ENCODE measurements at places on chromosomes 3 and 15. TPM values are rescaled to one million over a fixed set of nuclear protein-coding genes. Genes with fewer than 3 reads are reported as not detected.
A peak's percentile ranks its signal among the peaks of the same experiment; 100 is the strongest.

Gene CNTN6
- total RNA-seq = not detected

Gene ZMAT3
- 16.8 TPM for total RNA-seq

Gene IQCH
- total RNA-seq = 1.1 TPM

Gene TAGLN3
- not detected for total RNA-seq

DNA sequence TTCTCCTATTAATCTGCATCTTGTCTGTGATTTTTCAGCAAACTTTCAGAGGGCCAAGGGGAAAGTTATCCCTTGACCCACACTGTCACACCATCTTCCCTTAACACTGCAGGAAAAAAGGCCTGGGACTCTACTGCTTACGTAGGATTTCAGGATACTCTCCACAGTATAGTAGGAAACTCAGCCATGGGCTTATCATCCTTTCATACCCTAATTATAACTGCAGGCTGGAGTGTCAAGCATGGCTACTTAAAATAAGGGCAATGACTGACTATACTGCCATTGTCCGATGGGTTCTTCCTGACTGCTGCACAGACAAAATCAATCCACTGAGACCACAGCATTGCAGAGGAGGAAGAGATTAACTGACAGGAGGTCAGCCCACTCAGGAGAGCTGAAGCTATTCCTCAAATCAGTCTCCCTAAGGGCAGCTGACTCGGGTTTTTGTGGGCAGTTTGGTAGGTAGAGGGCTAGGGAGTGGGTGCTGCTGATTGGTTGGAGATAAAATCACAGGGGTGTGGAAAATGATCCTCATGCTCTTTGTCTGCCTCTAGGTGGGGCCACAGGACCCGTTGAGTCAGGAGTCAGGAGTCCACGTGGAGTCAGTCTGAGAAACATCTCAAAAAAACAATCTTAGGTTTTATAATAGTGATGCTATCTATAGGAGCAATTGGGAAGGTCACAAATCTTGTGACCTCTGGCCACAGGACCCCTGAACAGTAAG, 118.2 kb upstream of the STRIT1 start:
- H3K27ac ChIP-seq = peak overlapping the region; percentile 40
- H3K36me3 ChIP-seq = no peaks in the 10 kb centered on the region
- no peak overlapping the region for H3K4me3 ChIP-seq
- DNase-seq = no peak
- no peaks in the 10 kb centered on the region for H3K27me3 ChIP-seq

- no peak overlapping the region for H3K27ac ChIP-seq
- peaks cover 19% of the 10 kb centered on the region for H3K4me1 ChIP-seq
- no peak overlapping the region for H3K4me3 ChIP-seq
- DNase-seq = no peak
These were observed 15.6 kb upstream of the STRA6 start for GRCh38 chr15:74217907-74218885.

DNA sequence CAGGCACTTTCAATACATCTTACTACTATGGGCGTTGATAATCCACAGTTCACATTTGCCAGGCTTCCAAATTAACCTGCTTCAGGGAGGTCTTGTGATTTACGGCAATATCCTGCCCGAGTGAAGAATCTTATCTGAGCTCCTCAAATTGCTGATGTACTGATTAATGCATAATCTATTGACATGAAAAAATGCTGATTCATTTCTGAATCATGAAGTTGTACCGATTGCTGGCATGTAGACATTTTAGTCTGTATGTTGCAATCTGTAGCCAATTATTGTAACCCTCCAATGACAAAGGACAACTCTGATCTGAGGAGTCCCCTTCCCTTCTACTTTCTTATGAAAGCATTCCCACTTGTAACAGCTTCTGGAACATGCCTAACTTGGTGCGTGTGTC, 97.2 kb downstream of the SEC22A start:
- no peaks in the 10 kb centered on the region for H3K36me3 ChIP-seq
- no peaks in the 10 kb centered on the region for H3K27me3 ChIP-seq
- no peak for DNase-seq
- no peak overlapping the region for H3K4me3 ChIP-seq

GRCh38 chr3:167166594-167167253, 213.4 kb downstream of the ZBBX start:
- DNase-seq = peak; percentile 72
- H3K4me1 ChIP-seq = no peaks in the 10 kb centered on the region
- H3K36me3 ChIP-seq = no peaks in the 10 kb centered on the region
- H3K27me3 ChIP-seq = no peaks in the 10 kb centered on the region

- peaks cover 20% of the 10 kb centered on the region for H3K4me1 ChIP-seq
- no peak for DNase-seq
- H3K27me3 ChIP-seq = no peaks in the 10 kb centered on the region
- no peak overlapping the region for H3K4me3 ChIP-seq
- H3K27ac ChIP-seq = no peak overlapping the region
- H3K36me3 ChIP-seq = no peaks in the 10 kb centered on the region
These were observed 15.3 kb downstream of the DNAJC13 start for GRCh38 chr3:132432639-132433038.

- no peak for DNase-seq
- H3K27ac ChIP-seq = no peak overlapping the region
- H3K4me1 ChIP-seq = peaks cover 3% of the 10 kb centered on the region
These were observed 114.7 kb downstream of the DPH6 start for GRCh38 chr15:35431281-35431680.

- no peak overlapping the region for H3K27ac ChIP-seq
- no peaks in the 10 kb centered on the region for H3K4me1 ChIP-seq
- H3K4me3 ChIP-seq = no peak overlapping the region
- H3K27me3 ChIP-seq = no peaks in the 10 kb centered on the region
These were observed 496.2 kb downstream of the FHIT start for GRCh38 chr3:60755094-60755493.

DNA sequence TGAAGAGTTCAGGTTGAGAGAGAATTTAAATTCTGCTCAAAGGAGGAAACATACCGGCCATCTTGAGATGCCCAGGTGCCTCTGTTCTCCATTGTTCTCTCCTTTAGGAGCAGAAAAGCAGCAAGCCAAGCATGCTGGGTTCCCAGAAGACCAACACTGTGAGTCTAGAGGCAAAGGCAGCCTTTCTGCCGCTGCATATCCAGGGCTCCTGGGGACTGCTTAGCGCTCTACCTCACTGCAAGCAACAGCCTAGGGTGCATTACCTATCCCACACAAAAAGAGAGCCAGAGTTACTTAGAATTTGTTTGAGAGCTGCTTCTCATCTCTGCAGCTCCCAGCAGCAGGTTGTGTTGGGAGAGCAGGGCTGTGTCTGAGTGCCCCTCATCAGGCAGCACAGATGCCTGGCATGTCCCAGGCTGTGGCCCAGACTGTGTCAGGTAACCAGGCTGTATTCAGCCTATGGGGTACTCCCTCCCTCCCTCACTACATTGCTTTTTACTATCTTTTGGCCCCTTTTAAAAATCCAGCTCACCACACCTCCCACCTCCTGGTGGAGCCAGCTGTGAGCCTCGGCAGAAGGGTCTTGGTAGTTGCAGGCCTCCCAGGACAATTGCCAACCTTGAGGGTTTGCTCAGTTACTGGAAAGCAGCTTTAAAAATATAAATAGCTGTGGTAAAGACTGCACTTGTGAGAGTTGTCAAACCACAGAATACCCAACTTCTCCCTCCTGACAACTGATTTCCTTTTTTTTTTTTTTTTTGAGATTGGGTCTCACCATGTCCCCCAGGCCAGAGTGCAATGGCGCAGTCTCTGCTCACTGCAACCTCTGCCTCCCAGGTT, 30.2 kb downstream of the BCL2L10 start:
- H3K27me3 ChIP-seq = no peaks in the 10 kb centered on the region
- H3K27ac ChIP-seq = no peak overlapping the region
- H3K36me3 ChIP-seq = no peaks in the 10 kb centered on the region
- H3K4me1 ChIP-seq = peaks cover 5% of the 10 kb centered on the region
- H3K4me3 ChIP-seq = no peak overlapping the region
- no peak for DNase-seq

DNA sequence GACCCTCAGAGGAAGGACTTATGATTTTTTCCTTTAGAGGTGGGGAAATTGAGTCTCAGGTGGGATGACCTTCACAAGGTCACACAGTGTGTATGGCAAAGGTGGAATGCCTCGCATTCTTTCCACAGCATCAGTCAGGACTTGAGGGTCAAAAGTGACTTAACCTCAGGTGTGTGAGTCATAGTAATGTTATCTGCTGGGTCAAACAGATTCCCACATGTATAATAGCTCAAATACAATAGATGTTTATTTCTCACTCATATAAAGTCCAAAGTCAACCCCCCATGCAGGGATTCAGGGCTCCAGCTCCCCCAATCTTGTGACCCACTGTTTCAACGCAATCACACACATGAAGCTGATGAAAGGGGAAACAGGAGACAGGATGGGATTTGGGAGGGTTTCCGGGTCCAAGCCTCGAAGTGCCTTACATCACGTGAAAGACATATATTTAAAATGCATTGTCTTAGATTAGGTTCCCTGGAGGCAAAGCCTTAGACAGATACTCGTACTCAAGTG, 34.0 kb upstream of the CCDC174 start:
- H3K27me3 ChIP-seq = no peaks in the 10 kb centered on the region
- no peak for DNase-seq
- H3K4me1 ChIP-seq = no peaks in the 10 kb centered on the region
- no peak overlapping the region for H3K4me3 ChIP-seq
- H3K27ac ChIP-seq = no peak overlapping the region
- H3K36me3 ChIP-seq = no peaks in the 10 kb centered on the region

- no peak for DNase-seq
- H3K36me3 ChIP-seq = no peaks in the 10 kb centered on the region
- no peaks in the 10 kb centered on the region for H3K27me3 ChIP-seq
- no peak overlapping the region for H3K4me3 ChIP-seq
- H3K4me1 ChIP-seq = no peaks in the 10 kb centered on the region
- H3K27ac ChIP-seq = no peak overlapping the region
These were observed 407.3 kb upstream of the PPP2R3A start for GRCh38 chr3:135558150-135558783.

DNA sequence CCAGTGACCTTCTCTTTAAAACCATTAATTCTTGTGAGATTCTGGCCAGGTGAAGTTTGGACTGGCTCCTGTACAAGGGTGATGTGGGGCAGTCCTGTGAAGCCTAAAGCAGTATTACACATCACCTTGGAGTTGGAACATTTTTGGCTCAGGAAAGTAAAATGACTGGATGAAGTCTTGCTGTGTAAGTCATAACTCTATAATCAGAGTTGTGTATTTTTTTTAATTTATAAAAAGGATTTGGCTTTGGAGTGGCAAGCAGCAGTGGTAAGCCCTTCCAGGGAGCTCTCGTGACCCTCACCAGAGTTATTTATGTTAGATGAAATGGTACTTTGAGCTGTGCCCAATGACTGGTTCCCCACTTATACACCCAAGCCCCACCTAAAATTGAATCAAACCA, 331.2 kb upstream of the DCBLD2 start:
- no peak overlapping the region for H3K27ac ChIP-seq
- no peaks in the 10 kb centered on the region for H3K27me3 ChIP-seq
- no peaks in the 10 kb centered on the region for H3K36me3 ChIP-seq
- no peak for DNase-seq
- no peak overlapping the region for H3K4me3 ChIP-seq

DNA sequence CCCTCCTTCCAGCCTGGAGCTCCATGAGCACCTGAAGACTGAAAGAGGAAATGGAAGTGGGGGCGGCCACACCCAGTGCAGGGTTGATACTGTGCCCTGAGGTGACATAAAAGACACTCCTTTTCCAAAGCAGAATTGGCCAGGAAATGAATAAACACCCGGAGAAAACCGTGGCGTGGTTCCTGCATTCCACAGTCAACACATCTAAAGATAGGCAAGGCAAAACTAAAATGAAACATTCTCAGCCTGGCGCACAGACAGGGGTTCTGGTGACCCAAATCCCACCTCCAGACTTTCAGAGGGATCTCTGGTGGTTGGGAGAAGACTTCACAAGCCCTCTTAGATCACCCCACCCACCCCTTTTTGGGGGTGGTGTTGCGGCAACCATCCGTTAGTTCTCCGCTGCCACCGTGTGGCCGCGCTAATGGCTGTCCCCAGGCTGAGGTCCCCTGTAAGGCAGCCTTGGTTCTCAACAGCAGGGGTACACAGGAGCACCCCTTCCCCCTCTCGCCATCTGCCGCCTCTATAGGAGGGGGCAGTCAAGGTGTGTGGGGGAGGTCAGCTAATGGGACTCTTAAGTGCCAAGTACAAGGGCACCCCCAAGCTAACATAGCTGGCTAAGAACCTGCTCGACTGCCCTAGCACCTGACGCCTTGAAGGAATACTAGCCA, 2.5 kb upstream of the MST1R start:
- no peak overlapping the region for H3K27ac ChIP-seq
- H3K27me3 ChIP-seq = no peaks in the 10 kb centered on the region
- H3K36me3 ChIP-seq = peaks cover 25% of the 10 kb centered on the region
- peak; percentile 54 for DNase-seq
- H3K4me3 ChIP-seq = peak overlapping the region; percentile 13
- peaks cover 16% of the 10 kb centered on the region for H3K4me1 ChIP-seq
